ENCODE measurements at places on chromosomes 11 and 22.

DNA sequence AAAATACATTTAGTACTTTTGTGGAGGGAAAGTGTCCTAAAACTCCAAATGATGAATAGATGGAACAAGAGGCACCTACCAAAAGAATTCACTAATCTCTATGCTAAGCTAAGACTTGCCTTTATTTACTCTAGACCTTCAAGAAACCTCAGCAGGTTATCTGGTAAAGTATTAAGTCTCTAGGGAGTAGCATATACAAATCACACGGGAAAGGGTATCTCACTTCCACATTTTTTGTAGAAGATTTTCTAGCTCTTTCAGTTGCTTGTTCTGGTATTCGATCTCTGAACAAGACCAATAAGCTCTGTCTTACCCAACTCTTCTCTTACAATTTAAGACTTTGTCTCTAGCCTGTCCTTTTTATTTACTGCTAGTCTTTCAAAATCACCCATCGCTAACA lies 18.1 kb upstream of the CADM1 start:
- no peak for DNase-seq

- no peak for DNase-seq
These were observed 1.5 kb upstream of the PICALM start for GRCh38 chr11:86070142-86071056.

- DNase-seq, result no peak
These were observed 123.4 kb upstream of the ARHGAP42 start for GRCh38 chr11:100563541-100564280.

GRCh38 chr11:121446752-121447156 lies 5.4 kb upstream of the SORL1 start:
- no peak for DNase-seq

DNA sequence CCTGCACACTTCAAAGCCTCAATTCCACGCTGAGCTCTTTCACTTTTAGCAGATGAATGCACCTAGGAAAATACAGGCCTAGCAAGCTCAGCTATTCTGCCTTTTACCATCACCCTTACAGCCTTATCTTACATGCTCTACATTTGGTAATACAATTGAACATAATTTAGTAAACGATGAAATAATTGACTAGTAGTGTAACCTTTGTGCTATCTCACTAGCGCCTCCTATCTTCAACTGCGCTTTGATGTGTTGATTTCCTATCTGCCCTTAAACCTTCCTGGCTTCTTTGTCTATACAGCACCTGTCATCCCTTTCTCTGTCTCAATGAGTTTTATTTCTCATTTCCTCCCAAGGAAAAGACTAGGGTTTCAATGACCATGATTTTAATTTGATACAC lies 149.7 kb downstream of the LRRC4C start:
- DNase-seq, result no peak

- no peak for DNase-seq
These were observed 5.2 kb downstream of the ALG12 start for GRCh38 chr22:49913026-49913425.

GRCh38 chr22:30985561-30986208 lies 16.6 kb downstream of the TUG1 start:
- DNase-seq, result no peak

GRCh38 chr22:47371263-47372090 lies 609.0 kb downstream of the TBC1D22A start:
- no peak for DNase-seq

DNA sequence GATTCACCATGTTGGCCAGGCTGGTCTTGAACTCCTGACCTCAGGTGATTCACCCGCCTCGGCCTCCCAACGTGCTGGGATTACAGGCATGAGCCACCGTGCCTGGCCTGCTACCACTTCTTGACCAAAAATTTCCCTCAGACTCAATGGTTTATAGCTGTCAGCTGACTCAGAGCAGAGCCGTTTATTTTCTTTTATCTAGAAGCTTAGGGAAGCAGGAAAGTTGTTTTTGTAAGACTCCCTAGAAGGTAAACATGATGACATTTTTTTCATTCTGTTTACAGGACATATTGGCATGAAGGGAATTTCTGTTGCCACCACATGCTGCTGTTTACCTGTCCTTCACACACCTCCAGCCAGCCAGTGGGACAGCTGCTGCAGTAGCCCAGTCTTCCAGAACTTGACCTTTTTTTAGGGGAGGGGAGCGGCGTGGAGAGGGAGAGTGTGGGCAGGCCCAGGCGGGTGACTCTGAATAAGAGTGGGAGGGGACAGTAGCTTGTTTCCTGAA lies 56.1 kb upstream of the PTPRJ start:
- no peak for DNase-seq

DNA sequence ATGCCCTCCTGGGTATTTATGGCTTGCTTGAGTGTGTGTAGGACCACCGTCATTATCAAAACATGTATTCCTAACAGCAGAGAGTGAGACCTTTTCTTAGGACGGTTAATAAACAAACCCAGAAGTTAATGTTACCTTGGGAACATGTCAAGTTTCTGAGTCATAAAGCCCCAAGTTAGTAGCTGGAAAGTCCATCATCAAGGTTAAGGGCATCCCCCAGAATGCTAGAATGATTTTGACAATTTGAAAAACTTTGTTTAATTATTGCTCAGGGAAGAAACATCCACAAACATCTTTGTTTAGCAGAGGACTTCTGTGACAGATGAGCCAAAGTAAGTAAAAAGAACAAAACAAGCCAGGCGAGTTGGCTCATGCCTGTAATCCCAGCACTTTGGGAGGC lies 20.0 kb downstream of the CAVIN3 start:
- DNase-seq, result no peak

DNA sequence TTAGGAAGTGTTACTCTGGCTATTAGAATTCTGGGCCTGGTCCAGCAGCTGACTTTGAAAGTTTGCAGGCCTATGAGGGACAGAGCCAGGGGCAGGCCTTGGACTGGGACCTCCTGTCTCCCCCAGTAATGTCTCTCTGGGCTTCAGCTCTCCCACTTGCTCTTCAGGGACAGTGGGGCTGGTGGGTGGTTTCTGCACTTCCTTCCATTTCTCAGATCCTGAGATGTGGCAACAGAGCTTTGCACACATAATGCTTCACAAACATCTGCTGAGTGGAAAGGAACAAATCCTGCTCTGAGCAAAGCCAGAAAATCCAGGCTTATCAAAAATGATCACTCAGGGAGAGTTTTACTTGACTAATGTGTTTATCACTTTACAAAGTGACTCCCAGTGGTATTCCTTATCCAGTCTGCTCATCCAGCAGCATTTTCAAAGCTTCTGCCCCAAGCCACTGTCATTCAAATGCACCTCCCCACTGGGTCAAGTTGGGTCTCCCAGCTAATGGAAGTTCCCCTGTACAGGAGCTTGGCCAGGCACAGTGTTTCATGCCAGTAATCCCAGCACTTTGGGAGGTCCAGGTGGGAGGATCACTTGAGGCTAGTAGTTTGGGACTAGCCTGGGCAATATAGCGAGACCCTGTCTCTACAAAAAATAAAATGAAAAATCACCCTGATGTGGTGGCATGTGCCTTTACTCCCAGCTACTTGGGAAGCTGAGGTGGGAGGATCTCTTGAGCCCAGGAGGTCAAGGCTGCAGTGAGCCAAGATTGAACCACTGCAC lies 13.5 kb upstream of the OSBP2 start:
- no peak for DNase-seq

- DNase-seq, result no peak
These were observed 7.7 kb downstream of the CARD10 start for GRCh38 chr22:37511395-37512104.

DNA sequence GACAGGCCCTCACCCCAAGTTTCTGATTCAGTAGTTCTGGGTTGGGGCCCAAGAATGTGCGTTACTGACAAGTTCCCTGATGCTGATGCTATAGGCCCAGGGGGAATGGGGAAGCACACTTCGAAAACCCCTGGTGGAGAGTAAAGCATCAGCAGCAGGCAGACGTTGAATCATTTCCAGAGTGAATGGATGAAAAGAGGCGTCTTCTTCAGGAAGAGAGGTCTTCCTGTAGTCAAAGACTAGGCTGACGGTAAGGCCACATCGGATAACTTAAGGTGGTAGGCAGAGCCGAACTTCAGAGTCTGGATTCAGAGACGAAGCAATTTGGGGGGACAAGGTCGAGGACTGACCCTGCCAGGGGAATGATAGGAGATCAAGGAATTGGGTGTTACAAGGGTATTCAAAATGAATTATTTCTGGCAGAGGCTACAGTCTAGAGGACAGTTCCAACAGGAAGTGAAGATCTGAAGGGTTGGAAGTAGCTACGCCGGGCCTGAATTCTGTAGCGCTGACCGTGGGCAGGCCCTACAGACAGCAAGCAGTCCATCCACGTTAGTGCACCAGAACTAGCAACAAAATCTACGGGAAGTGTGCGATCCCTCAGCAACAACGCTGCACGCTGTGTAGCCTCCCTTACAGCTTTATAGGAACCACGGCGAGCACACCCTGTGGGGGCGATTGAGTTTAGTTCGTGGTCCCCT lies 862 bp upstream of the CENATAC start:
- peak; percentile 51 for DNase-seq

DNA sequence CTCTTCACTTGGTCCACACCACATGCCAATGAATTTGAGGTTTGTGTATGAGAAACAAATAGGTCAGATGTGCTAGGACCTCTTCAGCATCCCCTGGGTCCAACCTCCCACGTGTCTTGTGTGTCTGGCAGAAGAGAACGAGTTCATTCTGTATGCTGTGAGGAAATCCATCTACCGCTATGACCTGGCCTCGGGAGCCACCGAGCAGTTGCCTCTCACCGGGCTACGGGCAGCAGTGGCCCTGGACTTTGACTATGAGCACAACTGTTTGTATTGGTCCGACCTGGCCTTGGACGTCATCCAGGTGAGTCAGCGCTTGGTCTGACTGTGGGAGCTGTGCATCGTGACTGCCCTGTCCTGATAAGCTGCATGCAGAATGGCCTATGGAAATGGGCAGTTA lies 101.0 kb upstream of the SORL1-AS1 start:
- no peak for DNase-seq

GRCh38 chr22:23779731-23780130 lies 7.0 kb upstream of the SMARCB1 start:
- no peak for DNase-seq

DNA sequence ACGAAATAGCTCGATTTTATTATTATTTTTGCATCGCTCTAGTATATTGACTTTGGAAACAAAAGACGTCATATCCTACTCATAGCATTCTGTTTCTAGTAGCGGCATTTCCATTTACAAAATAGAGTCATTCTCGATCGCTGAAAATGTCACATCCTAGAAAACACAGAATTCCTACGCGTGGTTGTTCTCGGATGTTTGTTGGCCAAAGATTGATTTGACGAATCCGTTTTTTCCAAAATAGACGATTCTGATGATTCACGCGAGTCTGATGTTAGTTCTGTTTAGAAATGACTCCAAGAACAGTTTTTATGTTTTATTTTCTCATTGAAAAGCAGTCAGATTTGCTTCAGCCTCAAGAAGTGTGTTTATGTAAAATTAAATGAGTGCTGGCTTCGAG lies 47.6 kb downstream of the SMIM38 start:
- no peak for DNase-seq

DNA sequence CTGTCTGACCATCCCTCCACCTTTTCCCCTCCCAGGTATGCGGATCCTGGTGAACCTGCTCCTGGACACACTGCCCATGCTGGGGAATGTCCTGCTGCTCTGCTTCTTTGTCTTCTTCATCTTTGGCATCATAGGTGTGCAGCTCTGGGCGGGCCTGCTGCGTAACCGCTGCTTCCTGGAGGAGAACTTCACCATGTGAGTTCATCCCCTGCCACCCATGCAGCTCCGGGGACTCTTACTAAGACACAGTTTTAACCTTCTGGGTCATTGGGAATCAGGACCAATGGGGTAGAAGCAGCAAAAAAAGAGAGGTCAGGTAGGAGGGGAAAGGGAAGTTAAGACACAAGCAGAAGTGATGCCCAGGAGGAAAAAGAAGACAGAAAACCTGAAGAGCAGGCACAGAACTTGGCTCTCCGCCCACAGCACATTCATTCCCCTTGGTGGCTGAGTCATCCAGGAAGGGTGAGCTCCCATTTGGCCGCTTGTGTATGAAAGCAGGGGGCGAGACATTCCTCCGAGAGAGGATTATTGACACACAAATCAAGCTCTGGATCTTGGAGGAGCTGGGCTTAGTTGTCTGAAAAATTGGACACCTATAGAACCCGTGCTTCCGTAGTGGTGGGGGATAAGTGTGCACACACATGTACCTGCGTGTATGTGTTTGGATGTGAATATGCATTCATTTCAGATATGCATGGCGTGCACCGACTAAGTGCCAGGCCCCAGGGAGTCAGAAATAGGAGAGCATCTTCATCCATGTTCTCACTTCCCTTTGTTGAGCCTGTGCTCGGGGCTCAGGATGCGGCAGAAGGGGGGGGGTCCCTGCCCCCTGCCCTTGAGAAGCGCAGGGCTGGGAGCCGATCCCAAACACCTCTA lies 64.2 kb downstream of the CACNA1I start:
- DNase-seq, result peak; percentile 4

- no peak for DNase-seq
These were observed 205.1 kb downstream of the NXPE2 start for GRCh38 chr11:114883472-114883871.

GRCh38 chr11:68574308-68574707 lies 110.0 kb upstream of the GAL start:
- DNase-seq, result no peak

DNA sequence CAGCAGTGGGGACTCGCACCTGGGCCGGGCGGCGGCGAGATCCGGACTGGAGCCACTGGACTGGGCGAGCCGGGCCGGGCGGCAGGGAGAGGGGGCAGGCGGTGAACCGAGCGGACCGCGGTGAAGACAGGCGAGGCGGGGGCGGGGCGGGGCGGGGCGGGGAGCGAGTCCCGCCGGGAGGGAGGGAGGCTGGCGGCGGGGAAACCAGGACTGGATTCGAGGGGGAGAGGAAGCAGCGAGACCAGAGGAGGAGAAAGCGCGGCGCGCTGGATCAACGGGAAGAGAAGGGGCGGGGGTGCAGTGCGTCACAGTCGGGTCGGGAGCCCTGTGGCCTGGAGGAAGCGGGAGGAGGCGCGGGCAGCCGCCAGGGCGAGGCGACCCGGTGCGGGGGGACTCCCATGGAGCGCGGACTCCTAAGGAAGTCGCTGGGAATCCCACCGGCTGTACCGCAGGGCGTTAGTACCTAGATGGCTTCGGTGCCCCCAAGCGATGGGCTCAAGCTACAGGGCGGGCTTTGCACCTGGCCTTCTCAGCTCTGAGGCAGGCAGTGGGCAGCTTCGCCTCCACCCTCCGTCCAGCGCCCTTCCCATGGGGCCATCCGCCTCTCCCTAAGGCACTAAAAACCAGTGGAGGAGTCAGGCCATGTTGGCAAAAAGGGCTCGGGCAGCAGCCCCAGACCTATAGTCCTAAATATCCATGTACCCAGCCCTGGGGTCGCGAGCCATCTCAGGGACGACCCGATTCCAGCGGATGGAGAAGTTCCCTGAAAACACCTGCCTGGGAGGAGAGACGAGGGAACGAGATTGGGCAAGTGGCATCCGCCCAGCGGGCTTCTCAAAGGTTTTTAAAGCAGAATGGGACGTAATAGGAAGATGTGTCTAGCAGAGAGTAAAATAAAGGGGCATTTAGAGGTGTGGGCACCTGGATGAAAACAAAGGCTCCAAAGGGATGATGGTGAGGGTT lies at the start of gene TMEM121B:
Gene TMEM121B, minus strand, starts transcription at position 128 of the 963 bp plus-strand sequence. CDS start 233 bp downstream, outside the sequence.
- no peak for DNase-seq

GRCh38 chr11:34941688-34942087 lies 25.3 kb downstream of the PDHX start:
- DNase-seq, result no peak

GRCh38 chr22:41512421-41513194 lies 31.7 kb downstream of the POLR3H start:
- DNase-seq, result no peak
